K562 (cell line): ENCODE measurements at places on chromosomes 7 and 10. TPM values are rescaled to one million over a fixed set of nuclear protein-coding genes. Genes with fewer than 3 reads are reported as not detected.

DNA sequence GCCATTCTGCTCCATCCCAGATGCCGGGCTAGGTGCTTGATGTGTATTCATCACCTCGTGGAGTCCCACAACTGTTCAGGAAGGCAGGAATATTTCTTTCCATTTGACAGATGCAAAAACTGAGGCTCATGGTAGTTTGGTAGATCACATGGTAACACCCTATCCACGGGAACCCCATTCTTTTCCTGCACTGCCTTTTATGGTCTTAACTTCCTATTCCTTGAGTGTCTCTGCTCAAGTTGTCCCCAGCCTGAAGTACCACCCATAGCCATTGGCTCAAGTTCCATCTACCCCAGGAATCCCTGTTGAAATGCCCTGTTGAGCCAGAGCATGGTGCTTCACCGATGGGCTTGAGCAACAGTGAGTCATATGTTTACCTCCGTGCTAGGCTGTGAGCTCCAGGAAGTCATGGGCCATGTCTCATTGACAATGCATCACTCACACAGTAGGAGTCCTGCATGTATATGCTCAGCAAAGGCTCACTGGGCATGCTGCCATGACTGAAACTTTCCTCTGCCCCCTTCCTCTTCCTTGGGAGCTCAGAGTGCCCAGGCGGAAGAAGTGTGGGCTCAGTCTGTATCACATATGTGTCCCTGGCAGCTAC, 71.7 kb upstream of the ADAM12 start:
- no peak overlapping the region for H3K4me3 ChIP-seq
- H3K36me3 ChIP-seq = no peaks in the 10 kb centered on the region

DNA sequence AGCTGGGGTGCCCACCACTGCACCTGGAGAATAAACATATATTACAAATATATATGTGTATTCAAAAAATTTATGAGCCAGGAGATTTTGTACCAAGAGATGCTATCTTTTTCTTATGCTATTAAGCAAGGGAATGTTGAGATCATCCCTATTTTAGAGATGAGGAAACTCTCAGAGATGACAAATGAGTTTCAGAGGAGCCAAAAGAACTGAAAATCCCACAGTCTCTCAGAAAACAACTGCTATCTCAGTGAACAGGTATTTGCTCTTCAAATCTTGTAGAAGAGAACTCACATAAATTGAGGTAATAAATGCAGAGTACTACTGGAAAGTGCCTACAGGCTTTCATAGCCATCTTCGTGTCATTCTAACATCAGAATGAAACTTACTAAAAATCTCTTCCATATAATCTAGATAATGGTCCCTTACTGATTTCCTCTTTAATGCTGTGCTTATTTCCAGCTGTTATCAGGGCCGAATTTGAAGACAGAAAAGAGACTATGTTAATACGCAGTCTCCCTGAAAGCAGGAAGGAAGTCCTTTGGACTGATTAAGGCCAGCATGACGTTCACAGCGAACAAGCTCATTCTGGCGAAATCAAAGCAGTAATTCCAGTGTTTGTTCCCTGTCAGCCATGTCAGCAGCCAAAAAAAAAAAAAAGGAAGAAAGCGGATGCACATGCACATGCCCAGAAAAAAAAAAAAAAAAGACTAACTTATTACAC, 29.4 kb upstream of the ANAPC16 start:
- no peaks in the 10 kb centered on the region for H3K27me3 ChIP-seq
- H3K36me3 ChIP-seq = peaks cover 3% of the 10 kb centered on the region; the same call in 2 of the 3 replicates
- peak overlapping the region; percentile 0; the same call in 1 of the 3 replicates for H3K27ac ChIP-seq
- no peak for DNase-seq

- no peak for DNase-seq
- no peaks in the 10 kb centered on the region for H3K27me3 ChIP-seq
- no peak overlapping the region for H3K4me3 ChIP-seq
- peaks cover 23% of the 10 kb centered on the region; the same call in 2 of the 3 replicates for H3K36me3 ChIP-seq
- H3K27ac ChIP-seq = no peak overlapping the region
Measured at GRCh38 chr10:119132521-119133345, 28.8 kb downstream of the DENND10 start.

IGF2BP3 gene
- 61.2 and 62.9 TPM in 2 replicates for total RNA-seq
